ENCODE measurements at places on chromosomes 12 and 14.

DNA sequence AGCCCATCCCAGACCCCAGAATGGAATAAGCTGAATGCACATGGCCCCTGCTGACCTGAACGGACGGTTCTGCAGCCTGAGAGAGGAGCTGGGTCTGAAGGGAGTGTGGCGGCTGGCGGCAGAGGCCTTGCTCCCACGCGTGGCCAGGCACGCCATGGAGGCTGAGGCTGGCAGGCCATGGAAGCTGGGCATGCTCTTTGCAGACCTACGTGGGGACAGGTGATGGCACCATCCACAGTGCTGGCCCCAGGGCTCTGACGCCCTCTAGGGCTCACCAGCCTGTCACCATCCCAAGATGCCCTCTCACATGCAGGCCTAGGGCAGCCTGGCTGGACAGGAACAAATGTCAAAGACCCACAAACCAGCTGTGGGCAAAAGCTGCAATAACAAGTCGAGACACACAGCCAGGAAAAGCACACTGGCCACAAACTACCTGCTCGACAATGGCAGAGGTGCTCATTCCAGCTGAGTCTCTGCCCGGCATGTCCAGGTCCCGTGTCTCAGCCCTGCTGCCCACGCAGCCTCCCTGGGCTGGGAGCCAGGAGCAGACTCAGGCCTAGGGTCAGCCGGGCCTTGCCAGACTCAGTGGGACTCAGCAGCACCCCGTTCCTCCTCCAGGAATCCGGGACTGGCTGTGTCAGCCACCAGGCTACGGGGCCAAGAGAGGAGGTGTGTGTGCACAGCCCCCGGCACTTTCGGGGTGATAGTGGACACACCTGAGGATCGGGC, 19.7 kb downstream of the BTBD6 start:
- DNase-seq, result no peak

DNA sequence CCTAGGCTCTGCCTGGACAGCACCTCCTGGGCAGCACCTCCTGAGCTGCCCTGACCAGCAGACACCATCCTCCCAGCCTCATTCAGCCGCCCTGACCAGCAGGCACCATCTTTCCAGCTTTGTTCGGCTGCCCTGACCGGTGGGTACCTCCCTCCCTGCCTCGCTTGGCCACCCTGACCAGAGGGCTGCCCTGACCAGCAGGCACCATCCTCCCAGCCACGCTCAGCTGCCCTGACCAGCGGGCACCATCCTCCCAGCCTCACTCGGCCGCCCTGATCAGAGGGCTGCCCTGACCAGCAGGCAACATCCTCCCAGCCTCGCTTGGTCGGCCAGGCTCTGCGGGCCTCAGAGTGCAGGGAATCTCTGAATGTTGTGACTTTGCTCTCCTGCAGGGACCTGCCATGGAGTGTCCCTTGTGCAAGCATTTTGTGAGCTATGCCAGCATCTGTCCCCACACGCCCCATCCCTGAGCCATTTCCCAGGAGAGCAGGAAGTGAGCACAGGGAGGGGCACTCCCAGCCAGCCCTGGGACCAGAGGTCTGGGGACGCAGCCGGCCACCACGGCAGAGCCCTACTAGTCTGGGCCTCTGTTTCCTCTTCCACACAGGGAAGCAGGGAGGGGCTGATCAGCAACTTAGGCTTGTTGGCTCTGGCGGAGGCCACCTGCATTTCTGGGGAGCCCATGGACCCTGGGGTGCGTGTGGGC, 265.5 kb downstream of the SEC23A start:
- no peak for DNase-seq

DNA sequence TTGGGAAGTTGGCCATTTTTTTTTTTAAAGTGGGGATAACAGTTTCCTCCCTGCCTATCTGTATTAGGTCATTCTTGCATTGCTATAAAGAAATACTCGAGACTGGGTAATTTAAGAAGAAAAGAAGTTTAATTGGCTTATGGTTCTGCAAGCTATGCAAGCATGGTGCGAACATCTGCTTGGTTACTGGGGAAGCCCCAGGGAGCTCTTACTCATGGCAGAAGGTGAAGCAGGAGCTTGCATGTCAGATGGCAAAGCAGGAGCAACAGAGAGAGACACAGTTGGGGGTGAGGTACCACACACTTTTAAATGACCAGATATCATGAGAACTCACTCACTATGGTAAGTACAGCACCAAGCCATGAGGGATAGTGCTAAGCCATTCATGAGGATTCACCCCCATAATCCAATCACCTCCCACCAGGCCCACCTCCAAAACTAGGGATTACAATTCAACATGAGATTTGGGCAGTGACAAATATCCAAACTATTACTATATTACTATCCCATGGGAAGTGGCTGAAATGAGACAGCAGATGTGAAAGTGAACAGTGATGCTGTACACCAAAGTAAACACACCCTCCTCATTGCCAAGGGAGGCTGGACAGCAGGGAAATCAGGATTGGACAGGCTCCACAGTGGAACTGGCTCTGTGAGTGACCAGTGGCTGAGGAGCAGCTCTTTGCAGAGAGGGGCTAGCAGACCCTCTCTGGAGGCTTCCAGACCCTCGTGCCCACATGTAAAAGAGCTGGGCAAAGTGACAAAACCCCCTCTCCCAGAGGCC, 40.5 kb downstream of the CRACR2A start:
- DNase-seq, result no peak

GRCh38 chr14:56608689-56609088, 29.1 kb downstream of the TMEM260 start:
- DNase-seq, result no peak

DNA sequence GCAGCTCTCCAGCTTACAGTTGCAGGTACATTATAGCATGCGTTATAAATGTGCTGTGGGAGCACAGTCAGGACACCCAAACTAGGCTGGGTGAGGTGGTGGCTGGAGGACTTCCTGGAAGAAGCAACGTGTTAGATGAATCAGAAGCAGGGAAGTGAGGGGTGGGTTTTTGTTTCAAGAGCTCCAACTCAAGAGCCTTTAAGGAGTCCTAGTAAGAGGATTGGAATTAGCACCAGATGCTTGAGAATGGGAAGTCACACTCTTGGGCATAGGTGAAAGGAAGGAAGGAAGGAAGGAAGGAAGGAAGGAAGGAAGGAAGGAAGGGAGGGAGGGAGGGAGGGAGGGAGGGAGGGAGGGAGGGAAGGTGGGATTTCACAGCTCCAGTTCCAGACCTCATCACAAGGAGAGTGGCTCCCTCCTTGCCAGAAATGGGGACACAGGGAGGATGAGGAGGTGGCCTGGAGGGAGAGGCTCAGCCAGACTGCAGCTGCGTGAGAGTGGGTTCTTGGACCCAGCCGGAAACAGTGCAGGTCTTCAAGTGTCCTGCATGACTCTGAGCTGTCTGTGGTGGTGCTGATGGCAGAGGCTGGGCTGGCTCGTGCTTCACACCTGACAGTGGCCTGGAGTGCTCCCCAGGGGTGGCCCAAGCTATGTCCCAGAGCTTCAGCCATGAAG, 115.7 kb upstream of the GSC start:
- no peak for DNase-seq

- no peak for DNase-seq
Measured at GRCh38 chr12:39033782-39034181, 128.4 kb upstream of the CPNE8 start.

GRCh38 chr12:127388985-127389384, 878.0 kb upstream of the TMEM132C start:
- DNase-seq, result no peak

DNA sequence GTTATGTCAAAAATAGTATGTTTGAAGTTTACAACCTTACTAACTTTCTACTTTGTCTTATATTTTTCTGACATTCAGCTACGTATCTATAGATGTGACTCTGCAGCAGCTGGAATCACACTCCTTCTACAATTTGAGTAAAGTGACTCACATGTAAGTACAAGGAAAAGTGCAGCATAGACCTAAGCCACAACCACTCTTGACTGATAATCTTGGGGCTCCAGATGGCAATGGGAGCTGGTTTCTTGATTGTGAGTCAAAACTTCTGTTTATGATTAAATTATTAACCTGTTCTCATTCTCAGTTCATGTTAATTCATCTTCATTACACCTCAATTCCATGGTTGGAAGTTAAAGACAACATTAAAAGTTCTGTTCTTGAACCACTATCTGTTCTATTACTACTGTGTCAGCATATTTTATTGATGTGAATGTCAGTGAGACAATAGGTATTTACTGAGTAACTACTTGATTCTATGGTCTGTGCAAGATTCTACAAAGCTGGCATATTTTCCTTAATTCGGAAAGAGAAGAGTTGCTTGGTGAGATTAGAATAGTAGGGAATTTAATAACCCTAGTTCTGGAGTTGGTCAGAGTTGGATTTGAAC, 112.9 kb downstream of the TSHR start:
- peak; percentile 81 for DNase-seq

GRCh38 chr12:110737532-110737931, 5.2 kb downstream of the PPP1CC start:
- no peak for DNase-seq

GRCh38 chr14:104968153-104968527, 10.0 kb downstream of the AHNAK2 start:
- DNase-seq, result no peak

DNA sequence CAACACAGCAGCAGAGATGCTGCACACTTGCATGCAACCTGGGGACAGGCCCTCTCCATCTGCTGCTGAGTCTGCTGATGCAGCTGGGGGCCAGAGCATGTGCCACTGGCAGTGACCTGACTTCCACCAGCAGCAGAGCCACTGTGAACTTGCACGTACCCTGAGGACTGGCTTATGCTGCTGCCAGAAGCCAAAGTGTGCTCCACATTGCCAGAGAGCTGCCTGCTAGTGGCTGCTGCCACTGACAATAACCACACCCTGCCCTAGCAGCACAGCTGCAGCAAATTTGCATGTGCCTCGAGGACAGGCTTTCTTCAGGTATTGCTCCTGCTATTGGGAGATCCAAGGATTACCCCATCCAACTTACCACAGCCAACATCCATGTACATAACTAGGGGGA, 4.5 kb upstream of the PRR4 start:
- no peak for DNase-seq

DNA sequence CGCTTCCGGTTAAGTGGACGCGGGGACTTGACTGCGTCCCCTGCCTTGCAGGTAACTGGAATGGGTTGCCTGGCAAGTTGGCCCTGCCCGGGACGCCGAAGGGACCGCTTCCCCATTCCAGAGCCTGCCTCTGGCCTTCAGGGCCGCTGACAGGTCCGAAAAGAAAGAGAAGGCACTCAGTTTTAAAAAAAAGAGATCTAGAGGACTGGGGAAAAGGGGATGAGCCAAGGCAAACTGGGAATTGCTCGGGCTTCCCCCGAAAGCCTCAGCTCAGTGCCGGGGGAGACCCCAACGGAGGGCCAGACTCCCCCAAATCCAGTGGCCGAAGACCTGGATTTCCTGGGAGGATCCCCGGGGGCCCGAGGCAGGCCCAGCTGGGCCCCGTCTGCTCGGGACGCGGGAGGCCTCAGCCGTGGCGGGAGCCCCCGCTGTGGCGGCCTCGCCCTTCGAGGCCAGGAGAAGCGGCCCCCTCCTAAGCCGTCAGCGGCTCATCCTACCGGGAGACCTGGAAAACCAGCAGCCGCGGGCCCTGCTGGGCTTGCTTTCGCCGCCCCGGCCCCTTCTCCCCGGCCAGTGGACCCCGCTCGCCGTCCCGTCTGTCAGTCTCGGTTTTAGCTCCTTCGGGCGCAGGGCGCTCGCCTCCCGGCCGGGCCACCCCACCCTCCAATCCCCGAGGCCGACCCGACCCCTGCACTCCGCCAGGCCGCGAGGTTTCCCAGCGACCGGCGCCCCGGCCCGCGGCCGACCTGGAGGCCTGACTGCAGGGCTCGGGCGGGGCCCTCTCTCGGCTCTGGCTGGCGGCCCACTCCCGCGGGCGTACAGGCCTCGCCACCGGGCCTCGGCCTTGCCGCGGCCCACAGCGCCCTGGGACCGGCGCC, 12.5 kb downstream of the OTX2 start:
- DNase-seq, result no peak

DNA sequence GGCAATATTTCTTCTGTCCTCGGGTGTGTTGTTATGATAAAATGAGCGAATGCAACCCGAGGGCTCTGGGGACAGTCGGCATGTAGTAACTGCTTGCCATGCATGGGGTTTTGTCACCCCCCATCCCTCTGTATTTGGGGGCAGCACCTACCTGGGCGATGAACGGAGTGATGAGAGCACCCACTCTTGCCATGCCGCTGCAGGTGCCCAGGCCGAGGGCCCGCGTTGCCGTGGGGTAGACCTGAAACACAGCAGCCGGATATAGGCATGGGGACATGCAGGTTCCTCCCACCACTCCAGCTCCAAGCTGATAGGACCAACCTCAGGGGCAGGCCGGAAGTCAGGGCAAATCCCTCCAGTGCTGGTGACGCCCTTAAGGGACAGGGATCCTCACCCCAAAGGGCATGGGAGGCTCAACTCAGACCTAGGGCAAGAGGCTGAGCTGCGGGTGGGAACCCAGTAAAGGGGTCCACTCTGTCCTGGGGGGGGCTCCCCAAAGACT, 35.8 kb downstream of the DAO start:
- no peak for DNase-seq

DNA sequence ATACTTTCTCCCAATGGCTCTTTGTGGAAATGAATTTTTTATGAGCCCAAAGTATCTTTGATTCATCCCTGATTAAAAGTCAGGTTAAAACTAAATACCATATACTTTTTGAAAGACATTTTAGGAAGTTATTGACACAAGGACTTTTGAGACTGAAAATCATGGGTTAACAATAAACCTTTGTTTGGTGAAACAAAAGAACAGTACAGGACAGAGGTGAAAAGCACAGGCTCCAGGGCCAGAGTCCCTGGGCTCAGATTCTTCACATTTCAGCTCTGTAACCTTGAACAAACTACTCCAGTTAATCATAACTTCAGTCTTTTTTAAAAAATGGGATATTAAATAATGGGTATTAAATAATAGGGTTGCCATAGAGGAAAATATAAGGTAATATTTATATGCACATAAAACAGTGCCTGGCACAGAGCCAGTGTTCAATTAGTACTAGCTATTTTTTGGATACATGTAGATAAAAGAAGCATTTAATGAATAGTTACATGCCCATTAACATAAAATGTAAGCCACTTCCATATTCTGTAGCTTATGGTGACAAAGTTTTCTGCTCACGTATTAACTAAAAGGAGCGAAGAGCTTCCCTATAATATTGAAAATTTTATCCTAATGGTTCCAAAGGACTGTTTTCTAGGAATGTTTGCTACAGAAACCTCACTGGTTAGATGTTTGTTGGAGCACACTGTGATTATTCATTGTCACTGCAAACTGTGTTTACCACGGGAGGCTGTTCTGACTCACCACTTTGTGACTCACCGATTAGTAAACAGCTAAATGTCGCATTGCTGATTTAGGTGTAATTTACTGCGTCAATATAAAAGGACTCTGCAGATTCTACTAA, 255.4 kb downstream of the DAD1 start:
- DNase-seq, result no peak

GRCh38 chr14:52020866-52021717, 31.7 kb downstream of the RTRAF start:
- DNase-seq, result peak; percentile 90

GRCh38 chr14:70008284-70009262, 129.4 kb downstream of the SMOC1 start:
- no peak for DNase-seq

GRCh38 chr12:77082021-77082420, 16.7 kb upstream of the E2F7 start:
- no peak for DNase-seq

GRCh38 chr12:19181666-19182426, 52.3 kb downstream of the PLEKHA5 start:
- DNase-seq, result peak; percentile 55
